Effector CD8-positive, alpha-beta T cell (primary cell): ENCODE measurements at places on chromosomes 6 and 20.
A peak's percentile ranks its signal among the peaks of the same experiment; 100 is the strongest.

DNA sequence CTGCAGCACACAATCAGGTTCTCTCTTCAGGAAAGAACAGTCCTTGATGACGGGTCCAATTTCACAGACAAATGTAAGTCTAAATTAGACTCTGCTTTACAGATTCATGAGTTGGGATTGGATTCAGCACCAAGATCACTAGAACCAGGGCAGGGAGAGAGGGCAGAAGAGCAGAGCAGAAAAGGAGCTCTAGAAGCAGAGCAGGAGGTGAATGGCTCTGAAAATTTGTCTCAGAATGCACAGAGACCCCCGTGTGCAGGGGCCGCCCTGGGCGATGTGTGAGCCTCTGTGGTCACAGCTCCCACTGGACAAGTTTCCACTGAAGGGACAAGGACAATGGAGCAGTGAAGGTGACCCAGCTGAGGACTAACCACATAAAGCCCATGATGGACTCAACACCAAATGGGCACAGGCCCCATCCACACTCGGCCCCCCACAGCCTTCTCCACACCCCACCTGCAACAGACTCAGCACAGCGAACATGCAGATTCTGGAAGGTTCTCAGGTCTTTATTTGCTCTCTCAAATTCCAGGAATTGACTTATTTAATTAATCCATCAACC, 3.5 kb downstream of the HLA-B start:
- no peak for DNase-seq

- no peak for DNase-seq
Measured at GRCh38 chr6:42692137-42692911, 30.1 kb downstream of the PRPH2 start.

- DNase-seq = peak; percentile 18
Measured at GRCh38 chr20:57630061-57630460, 9.8 kb upstream of the ZBP1 start.

- DNase-seq = no peak
Measured at GRCh38 chr6:122758927-122759334, 20.6 kb upstream of the FABP7 start.

DNA sequence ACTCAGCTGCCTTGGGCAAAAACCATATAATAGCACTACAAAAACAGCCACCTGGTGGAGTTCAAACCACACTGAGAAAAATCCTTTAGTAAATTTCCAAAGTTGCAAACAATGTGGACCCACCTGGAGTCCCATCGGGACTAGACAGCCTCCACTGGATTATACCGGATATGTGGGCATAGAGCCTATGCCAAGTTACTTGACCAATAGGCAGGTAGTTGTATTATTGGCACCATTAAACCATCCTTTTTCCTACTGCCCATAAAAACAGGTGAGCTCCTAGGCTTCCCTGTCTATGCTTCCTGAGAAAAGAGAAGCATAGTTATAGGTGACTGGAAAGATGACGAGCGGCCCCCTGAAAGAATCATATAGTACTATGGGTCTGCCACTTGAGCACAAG, 51.7 kb upstream of the ADGRF4 start:
- no peak for DNase-seq
